Activated CD4-positive, alpha-beta T cell treated with anti-CD3 and anti-CD28 coated beads for 36 hours (primary cell): ENCODE measurements at places on chromosomes 13 and 19. TPM values are rescaled to one million over a fixed set of nuclear protein-coding genes. Genes with fewer than 3 reads are reported as not detected.

The KCNJ14 gene
- 0.86 TPM for total RNA-seq

- peaks cover 5% of the 10 kb centered on the region for H3K36me3 ChIP-seq
- H3K4me1 ChIP-seq, result peaks cover 33% of the 10 kb centered on the region
- DNase-seq, result no peak
- H3K4me3 ChIP-seq, result no peak overlapping the region
- no peaks in the 10 kb centered on the region for H3K27me3 ChIP-seq
Measured at GRCh38 chr19:55481794-55482155, 3.2 kb upstream of the NAT14 start.

- no peak overlapping the region for H3K4me3 ChIP-seq
- no peak for DNase-seq
Measured at GRCh38 chr19:32269831-32270230, 75.6 kb upstream of the ZNF507 start.

DNA sequence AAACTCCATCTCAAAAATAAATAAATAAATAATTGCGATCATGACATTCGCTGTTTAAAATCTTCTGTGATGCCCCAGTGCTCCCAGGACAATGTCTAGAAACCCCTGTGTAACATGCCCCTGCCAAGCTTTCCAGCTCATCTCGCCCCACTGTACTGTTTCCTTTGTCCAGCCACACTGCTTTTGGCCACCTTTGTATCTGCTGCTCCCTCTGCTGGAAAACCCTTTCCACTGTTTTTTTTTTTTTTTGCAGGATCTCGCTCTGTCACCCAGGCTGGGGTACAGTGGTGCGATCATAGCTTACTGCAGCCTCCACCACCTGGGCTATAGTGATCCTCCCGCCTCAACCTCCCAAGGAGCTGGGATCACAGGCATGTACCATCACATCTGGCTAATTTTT lies 7.5 kb downstream of the PLAUR start:
- no peaks in the 10 kb centered on the region for H3K27me3 ChIP-seq
- H3K4me1 ChIP-seq, result peaks cover 19% of the 10 kb centered on the region
- no peak for DNase-seq
- H3K36me3 ChIP-seq, result peaks cover 33% of the 10 kb centered on the region

The LDLR gene
- total RNA-seq, result 73.8 TPM

The ZNF681 gene
- total RNA-seq, result 5.7 TPM

DNA sequence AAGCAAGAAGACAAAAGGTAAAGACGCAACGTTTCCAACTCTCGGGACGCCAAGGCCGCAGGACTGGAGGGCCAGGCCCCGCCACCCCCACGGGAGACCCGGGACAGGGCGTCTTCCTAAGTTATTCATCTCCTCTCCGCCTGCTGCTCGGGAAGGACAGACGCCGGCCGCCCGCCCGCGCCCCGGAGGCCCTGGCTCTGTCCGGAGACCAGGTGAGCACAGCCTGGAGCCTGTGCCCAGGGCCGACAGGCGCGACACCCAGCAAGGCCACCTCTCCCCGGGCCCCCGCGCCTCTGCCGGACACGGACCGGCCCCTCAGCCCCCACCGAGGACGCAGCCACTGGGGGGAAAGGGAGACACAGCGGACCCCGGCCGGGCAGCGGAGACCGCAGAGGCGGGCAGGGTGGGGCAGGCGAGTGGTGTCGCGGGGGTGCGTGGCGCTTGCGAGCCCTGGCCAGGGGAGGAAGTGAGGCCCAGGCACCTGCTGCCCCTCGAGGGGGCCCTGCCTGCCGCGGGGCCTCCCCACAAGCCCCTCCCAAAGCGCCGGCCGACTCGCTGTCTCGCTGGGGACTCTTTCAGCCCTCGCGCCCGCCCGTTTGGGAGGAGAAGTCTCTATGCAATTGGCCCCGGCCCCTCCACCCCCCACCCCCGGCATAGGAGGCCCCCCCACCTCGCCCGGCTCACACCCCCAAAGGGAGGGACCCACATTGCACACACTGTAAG lies 17.2 kb downstream of the SMIM24 start:
- peaks cover 8% of the 10 kb centered on the region for H3K36me3 ChIP-seq
- no peak overlapping the region for H3K27ac ChIP-seq
- H3K4me3 ChIP-seq, result no peak overlapping the region
- DNase-seq, result no peak

GRCh38 chr13:30157616-30157993 lies 149.7 kb downstream of the KATNAL1 start:
- no peaks in the 10 kb centered on the region for H3K36me3 ChIP-seq
- DNase-seq, result no peak
- H3K27ac ChIP-seq, result no peak overlapping the region
- peaks cover 51% of the 10 kb centered on the region for H3K4me1 ChIP-seq

GRCh38 chr19:55554741-55555152 lies 9.4 kb upstream of the SBK3 start:
- no peak overlapping the region for H3K27ac ChIP-seq
- no peaks in the 10 kb centered on the region for H3K4me1 ChIP-seq
- H3K27me3 ChIP-seq, result peaks cover 3% of the 10 kb centered on the region

GRCh38 chr19:41918095-41918494 lies 10.2 kb downstream of the ERFL start:
- peaks cover 22% of the 10 kb centered on the region for H3K4me1 ChIP-seq
- H3K36me3 ChIP-seq, result no peaks in the 10 kb centered on the region
- H3K27ac ChIP-seq, result no peak overlapping the region
- H3K27me3 ChIP-seq, result peaks cover 22% of the 10 kb centered on the region
- H3K4me3 ChIP-seq, result no peak overlapping the region
- no peak for DNase-seq

- no peaks in the 10 kb centered on the region for H3K36me3 ChIP-seq
- H3K27ac ChIP-seq, result no peak overlapping the region
- peaks cover 2% of the 10 kb centered on the region for H3K27me3 ChIP-seq
- H3K4me1 ChIP-seq, result peaks cover 10% of the 10 kb centered on the region
Measured at GRCh38 chr13:28569886-28570285, 75.0 kb upstream of the FLT1 start.

The C3 gene
- 1.0 TPM for total RNA-seq

- H3K36me3 ChIP-seq, result no peaks in the 10 kb centered on the region
- H3K27me3 ChIP-seq, result no peaks in the 10 kb centered on the region
- DNase-seq, result no peak
- no peak overlapping the region for H3K4me3 ChIP-seq
- no peaks in the 10 kb centered on the region for H3K4me1 ChIP-seq
Measured at GRCh38 chr13:61685682-61686012, 270.0 kb upstream of the PCDH20 start.

DNA sequence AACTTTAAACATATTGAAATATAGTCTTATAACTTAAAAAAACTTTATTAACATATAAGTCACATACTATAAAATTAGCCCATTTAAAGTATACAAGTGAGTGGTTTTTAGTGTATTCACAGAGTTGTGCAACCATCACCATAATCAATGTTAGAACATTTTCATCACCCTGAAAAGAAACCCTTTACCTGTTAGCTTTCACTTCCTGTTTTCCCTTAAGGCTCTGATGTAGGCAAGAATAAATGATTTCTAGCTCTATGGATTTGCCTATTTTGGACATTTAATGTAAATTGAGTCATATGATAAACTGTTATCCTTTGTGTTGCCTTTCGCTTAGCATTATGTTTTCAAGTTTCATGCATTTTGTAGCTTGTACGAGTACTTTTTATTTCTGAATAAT lies 15.6 kb downstream of the ZNF568 start:
- H3K36me3 ChIP-seq, result peaks cover 76% of the 10 kb centered on the region
- no peak for DNase-seq
- H3K4me3 ChIP-seq, result no peak overlapping the region
- no peak overlapping the region for H3K27ac ChIP-seq
- no peaks in the 10 kb centered on the region for H3K27me3 ChIP-seq

- no peak overlapping the region for H3K4me3 ChIP-seq
- H3K27me3 ChIP-seq, result no peaks in the 10 kb centered on the region
- no peak overlapping the region for H3K27ac ChIP-seq
- H3K4me1 ChIP-seq, result no peaks in the 10 kb centered on the region
- peak; percentile 74 for DNase-seq
Measured at GRCh38 chr19:28633319-28634018, 579.5 kb downstream of the UQCRFS1 start.

- peaks cover 65% of the 10 kb centered on the region for H3K4me1 ChIP-seq
- peaks cover 46% of the 10 kb centered on the region for H3K36me3 ChIP-seq
- DNase-seq, result peak; percentile 38
- H3K27ac ChIP-seq, result peak overlapping the region; percentile 90
- peak overlapping the region; percentile 90 for H3K4me3 ChIP-seq
Measured at GRCh38 chr13:113207890-113208420, 514 bp downstream of the PCID2 start.

GRCh38 chr19:10007371-10008183 lies 2.7 kb downstream of the COL5A3 start:
- H3K4me1 ChIP-seq, result peaks cover 27% of the 10 kb centered on the region
- peaks cover 53% of the 10 kb centered on the region for H3K27me3 ChIP-seq
- no peak for DNase-seq
- H3K4me3 ChIP-seq, result no peak overlapping the region
- no peak overlapping the region for H3K27ac ChIP-seq
- no peaks in the 10 kb centered on the region for H3K36me3 ChIP-seq

The FGF9 gene
- not detected for total RNA-seq

DNA sequence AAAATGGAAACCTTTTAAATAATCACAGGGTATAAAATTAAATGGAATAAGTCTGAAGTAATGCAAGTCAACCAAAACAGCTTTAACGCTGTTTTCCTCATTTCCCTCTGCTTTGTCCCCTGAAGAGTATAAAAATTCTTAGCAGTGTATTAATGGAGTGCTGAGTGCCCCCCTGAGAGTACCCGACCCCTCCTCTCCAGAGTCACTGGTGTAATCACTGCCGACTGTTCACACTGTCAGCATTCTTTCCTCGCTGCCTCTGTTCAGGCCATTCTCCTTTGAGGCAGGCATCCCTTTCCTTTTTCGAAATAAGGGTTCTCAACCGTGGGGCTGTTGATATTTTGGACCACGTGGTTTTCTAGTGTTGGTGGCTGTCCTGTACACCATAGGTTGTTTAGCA lies 146.9 kb upstream of the SLC10A2 start:
- no peaks in the 10 kb centered on the region for H3K27me3 ChIP-seq
- H3K36me3 ChIP-seq, result no peaks in the 10 kb centered on the region
- H3K4me1 ChIP-seq, result no peaks in the 10 kb centered on the region

The LGALS4 gene
- 1.1 TPM for total RNA-seq

The PABPC3 gene
- total RNA-seq, result 0.74 TPM

The PCP2 gene
- total RNA-seq, result 1.7 TPM

The TMIGD2 gene
- total RNA-seq, result 16.1 TPM

- H3K36me3 ChIP-seq, result no peaks in the 10 kb centered on the region
- DNase-seq, result no peak
- H3K4me3 ChIP-seq, result no peak overlapping the region
- peaks cover 4% of the 10 kb centered on the region for H3K27me3 ChIP-seq
- no peak overlapping the region for H3K27ac ChIP-seq
Measured at GRCh38 chr13:105937451-105937850, 598.0 kb downstream of the EFNB2 start.

DNA sequence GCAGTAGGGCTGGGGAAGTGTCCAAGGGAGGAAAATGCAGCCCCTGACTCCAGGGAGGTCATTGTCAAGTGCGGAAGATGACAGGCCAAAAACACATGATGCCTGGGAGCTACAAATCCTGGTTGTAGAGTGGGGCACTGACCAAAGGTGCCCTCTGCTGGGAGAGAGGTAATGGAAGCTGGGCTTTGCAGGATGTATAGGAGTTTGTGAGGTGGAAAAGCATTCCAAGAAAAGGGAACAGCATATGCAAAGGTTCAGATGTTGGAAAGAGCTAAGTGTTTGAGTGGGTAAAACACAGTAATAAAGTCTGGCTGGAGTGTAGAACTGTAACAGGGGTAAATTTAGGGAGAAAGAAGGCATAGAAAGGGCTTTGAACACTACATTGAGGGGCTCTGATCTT lies 46.9 kb upstream of the PTPRS start:
- H3K36me3 ChIP-seq, result peaks cover 4% of the 10 kb centered on the region
- no peaks in the 10 kb centered on the region for H3K4me1 ChIP-seq
- H3K4me3 ChIP-seq, result no peak overlapping the region
- DNase-seq, result no peak

DNA sequence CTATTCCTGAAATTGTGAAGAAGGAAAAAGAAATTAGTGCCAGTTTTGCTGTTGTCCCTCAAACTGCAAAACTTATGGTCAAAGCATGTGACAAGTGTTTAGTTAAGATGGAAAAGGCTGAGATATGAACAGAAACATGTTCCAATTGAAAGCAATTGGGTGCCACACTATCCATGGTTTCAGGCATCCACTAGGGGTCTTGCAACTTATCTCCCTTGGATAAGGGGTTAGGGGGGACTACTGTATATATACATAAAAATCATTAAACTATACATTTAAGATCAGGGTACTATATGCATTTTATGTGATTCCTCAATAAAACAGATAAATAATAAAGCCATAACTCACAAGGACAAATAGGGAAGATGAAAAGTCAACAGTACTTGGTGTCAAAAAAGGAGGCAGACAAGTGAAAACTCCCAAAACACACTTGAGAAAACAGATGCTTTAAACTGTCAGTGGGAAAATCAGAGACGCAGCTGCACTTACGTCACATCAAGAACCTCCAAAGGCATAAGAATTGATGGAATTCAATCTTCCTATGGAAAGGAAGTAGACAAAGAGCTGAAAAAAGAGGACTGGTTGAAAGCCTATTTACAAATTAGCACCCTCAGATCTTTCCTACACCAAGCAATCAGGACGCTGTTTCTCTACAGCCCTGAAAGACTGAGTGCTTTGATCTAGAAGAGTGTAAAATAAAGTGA lies 8.1 kb downstream of the SPART start:
- no peaks in the 10 kb centered on the region for H3K27me3 ChIP-seq
- peaks cover 65% of the 10 kb centered on the region for H3K4me1 ChIP-seq
- no peak overlapping the region for H3K27ac ChIP-seq
- H3K4me3 ChIP-seq, result no peak overlapping the region

The ONECUT3 gene
- total RNA-seq, result not detected

- peaks cover 43% of the 10 kb centered on the region for H3K4me1 ChIP-seq
- DNase-seq, result peak; percentile 20
- no peak overlapping the region for H3K4me3 ChIP-seq
- H3K27ac ChIP-seq, result no peak overlapping the region
Measured at GRCh38 chr13:51767100-51767499, 36.9 kb downstream of the DHRS12 start.

DNA sequence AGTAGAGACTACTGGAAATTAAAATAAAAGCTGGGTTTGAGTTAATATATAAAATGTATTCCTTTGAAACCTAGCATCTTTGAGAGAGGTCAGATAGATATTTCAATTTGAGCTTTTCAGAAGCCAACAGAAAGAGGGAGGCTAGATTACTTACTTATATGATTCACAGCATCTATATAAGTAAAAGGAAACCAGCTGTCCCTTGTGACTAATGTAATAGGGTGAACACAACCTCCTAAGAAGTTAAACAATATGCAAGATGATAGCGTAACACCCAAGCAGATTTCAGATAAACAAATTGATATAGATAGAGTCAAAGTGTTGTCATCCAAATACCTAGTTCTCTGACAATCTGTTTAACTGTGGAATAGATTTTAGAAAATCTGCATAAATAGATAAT lies 393.5 kb upstream of the GPC6 start:
- H3K4me1 ChIP-seq, result no peaks in the 10 kb centered on the region
- H3K4me3 ChIP-seq, result no peak overlapping the region
- H3K36me3 ChIP-seq, result no peaks in the 10 kb centered on the region
- no peaks in the 10 kb centered on the region for H3K27me3 ChIP-seq
- no peak overlapping the region for H3K27ac ChIP-seq

The KIR2DL4 gene
- total RNA-seq, result not detected
